ENCODE measurements at places on chromosomes 1 and 21. TPM values are rescaled to one million over a fixed set of nuclear protein-coding genes. Genes with fewer than 3 reads are reported as not detected.

GRCh38 chr1:3000671-3001470, 20.4 kb upstream of the ACTRT2 start:
- no peaks in the 10 kb centered on the region for H3K27me3 ChIP-seq
- H3K4me3 ChIP-seq = no peak overlapping the region
- no peak for DNase-seq
- no peaks in the 10 kb centered on the region for H3K4me1 ChIP-seq
- H3K36me3 ChIP-seq = no peaks in the 10 kb centered on the region
- H3K27ac ChIP-seq = no peak overlapping the region

DNA sequence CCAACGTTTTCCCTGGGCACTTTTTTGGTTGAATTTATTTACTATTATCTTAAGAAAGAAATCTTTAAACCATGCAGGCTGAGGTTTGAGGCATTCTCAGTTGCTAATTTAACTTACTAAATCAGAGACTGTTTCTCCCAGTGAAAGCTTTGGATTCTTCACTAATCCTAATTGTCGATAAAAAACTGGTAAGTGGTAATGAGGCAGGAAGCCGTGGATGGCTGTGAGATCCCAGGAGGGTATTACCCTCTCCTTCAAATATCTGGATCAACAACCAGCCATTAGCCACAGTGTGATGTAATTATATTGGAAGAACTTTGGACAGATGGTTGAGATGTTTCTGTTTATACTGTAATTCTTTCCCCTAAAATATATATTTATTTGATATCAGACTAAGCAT, 485.0 kb downstream of the DISC1 start:
- no peaks in the 10 kb centered on the region for H3K36me3 ChIP-seq
- no peak for DNase-seq
- H3K27ac ChIP-seq = no peak overlapping the region

GRCh38 chr1:76492752-76493430, 374.4 kb upstream of the ST6GALNAC5 start:
- no peak overlapping the region for H3K27ac ChIP-seq
- no peaks in the 10 kb centered on the region for H3K27me3 ChIP-seq
- no peak overlapping the region for H3K4me3 ChIP-seq
- H3K4me1 ChIP-seq = no peaks in the 10 kb centered on the region

IRF6 gene
- 26.8 TPM for polyA plus RNA-seq

MAP1LC3C gene
- polyA plus RNA-seq = 3.1 TPM

- H3K4me1 ChIP-seq = no peaks in the 10 kb centered on the region
- DNase-seq = no peak
- H3K27ac ChIP-seq = no peak overlapping the region
- H3K36me3 ChIP-seq = peaks cover 22% of the 10 kb centered on the region
- no peak overlapping the region for H3K4me3 ChIP-seq
These were observed 24.2 kb upstream of the PEX19 start for GRCh38 chr1:160309185-160309557.

GRCh38 chr1:199303035-199303434, 664.2 kb downstream of the PTPRC start:
- H3K4me1 ChIP-seq = no peaks in the 10 kb centered on the region
- no peaks in the 10 kb centered on the region for H3K27me3 ChIP-seq
- no peak overlapping the region for H3K4me3 ChIP-seq
- DNase-seq = no peak

GRCh38 chr21:42466700-42467099, 29.3 kb downstream of the RSPH1 start:
- no peaks in the 10 kb centered on the region for H3K27me3 ChIP-seq
- H3K4me1 ChIP-seq = peaks cover 78% of the 10 kb centered on the region
- no peak for DNase-seq
- no peaks in the 10 kb centered on the region for H3K36me3 ChIP-seq

Measured in small intestine (tissue), 16 donors.